ENCODE measurements at places on chromosomes 11 and 22. TPM values are rescaled to one million over a fixed set of nuclear protein-coding genes. Genes with fewer than 3 reads are reported as not detected.

MUC6 gene
- total RNA-seq = not detected

GRK3 gene
- 5.9 TPM for total RNA-seq

PRODH gene
- total RNA-seq = 23.7 TPM

DEAF1 gene
- total RNA-seq = 15.1 TPM

MYBPC3 gene
- total RNA-seq = 2,549 TPM

BTBD18 gene
- total RNA-seq = not detected

TRIM51 gene
- total RNA-seq = not detected

LRRC10B gene
- 0.70 TPM for total RNA-seq

SLC29A2 gene
- total RNA-seq = 13.5 TPM

KREMEN1 gene
- total RNA-seq = 44.7 TPM

NRIP3 gene
- 0.33 TPM for total RNA-seq

ASCL2 gene
- not detected for total RNA-seq

OR4A16 gene
- total RNA-seq = not detected

CBLIF gene
- not detected for total RNA-seq

OR5I1 gene
- total RNA-seq = not detected

SCGB2A2 gene
- total RNA-seq = not detected

CEND1 gene
- 0.25 TPM for total RNA-seq

B4GALNT4 gene
- total RNA-seq = 0.25 TPM

CABP4 gene
- 0.32 TPM for total RNA-seq

CARS1 gene
- 15.2 TPM for total RNA-seq

NPAS4 gene
- not detected for total RNA-seq

SAA4 gene
- total RNA-seq = not detected

C1QTNF4 gene
- total RNA-seq = 0.15 TPM

RASGRP2 gene
- total RNA-seq = 49.8 TPM

TP53AIP1 gene
- total RNA-seq = not detected

LRRN4CL gene
- total RNA-seq = 2.2 TPM

KRTAP5-4 gene
- not detected for total RNA-seq

NEFH gene
- total RNA-seq = not detected

SLC16A8 gene
- total RNA-seq = not detected

UBQLNL gene
- 0.42 TPM for total RNA-seq

B3GAT1 gene
- 0.05 TPM for total RNA-seq

Data from heart right ventricle (tissue), 16 donors.